T-helper 9 cell (primary cell): ENCODE measurements at places on chromosomes 3 and 15.

GRCh38 chr3:191240486-191240885, 41.4 kb downstream of the OSTN start:
- DNase-seq = no peak

DNA sequence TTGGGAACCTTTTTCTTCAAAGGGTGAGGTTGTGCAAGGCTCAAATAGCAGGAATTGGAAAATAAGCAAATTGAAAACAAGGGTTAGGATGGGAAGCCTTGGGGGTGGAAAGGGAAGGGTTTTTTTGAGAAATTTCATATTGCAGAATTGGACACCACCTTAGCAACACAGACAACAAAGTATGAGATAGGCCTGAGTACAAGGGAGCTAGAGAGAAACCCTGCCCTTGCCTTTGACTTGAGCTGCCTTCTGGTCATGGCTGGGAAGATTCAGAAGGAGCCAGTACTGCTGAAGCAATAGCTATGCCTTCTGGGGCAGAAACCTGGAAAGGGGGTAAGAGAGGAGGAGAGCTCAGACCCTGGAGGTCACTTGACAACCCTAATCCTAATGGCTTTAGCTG, 445.6 kb downstream of the ERC2 start:
- no peak for DNase-seq

DNA sequence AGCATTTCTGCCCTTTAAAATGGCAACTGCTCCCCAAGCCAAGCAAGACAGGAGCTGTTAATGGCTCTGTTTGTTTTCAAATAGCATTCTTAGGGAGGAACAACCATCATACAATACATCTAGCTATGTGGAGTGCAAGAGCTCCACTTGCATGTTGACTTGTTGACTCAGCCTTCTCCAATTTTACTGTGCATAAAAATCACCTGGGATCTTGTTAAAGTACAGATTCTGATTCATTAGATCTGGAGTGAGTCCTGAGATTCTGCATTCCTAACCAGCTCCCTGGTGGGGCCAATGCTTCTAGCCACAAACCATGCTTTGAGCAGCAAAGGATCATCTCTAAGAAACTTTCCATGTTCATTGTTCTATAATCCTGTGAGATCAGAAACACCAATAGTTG, 171.4 kb downstream of the THRB start:
- no peak for DNase-seq

DNA sequence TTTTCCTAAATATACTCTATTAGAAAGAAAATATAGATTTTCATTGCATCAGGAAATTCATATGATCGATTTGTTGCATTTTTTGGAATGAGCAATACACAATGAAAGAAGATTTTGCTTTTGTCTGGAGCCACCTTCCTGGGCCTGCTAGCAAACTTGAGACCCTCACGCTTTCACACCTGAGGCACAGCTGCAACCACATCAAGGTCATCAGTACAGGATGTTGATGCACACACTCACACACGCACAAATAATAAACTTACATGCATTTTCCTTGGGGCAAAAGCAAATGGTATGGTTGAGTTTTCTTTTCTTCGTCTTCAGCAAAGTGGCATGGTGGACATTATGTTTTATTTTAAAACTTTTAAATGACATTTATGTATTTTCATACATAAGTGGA, 64.8 kb upstream of the SATB1 start:
- DNase-seq = peak; percentile 0

- DNase-seq = no peak
These were observed 520.6 kb downstream of the MFSD1 start for GRCh38 chr3:159322322-159322939.

DNA sequence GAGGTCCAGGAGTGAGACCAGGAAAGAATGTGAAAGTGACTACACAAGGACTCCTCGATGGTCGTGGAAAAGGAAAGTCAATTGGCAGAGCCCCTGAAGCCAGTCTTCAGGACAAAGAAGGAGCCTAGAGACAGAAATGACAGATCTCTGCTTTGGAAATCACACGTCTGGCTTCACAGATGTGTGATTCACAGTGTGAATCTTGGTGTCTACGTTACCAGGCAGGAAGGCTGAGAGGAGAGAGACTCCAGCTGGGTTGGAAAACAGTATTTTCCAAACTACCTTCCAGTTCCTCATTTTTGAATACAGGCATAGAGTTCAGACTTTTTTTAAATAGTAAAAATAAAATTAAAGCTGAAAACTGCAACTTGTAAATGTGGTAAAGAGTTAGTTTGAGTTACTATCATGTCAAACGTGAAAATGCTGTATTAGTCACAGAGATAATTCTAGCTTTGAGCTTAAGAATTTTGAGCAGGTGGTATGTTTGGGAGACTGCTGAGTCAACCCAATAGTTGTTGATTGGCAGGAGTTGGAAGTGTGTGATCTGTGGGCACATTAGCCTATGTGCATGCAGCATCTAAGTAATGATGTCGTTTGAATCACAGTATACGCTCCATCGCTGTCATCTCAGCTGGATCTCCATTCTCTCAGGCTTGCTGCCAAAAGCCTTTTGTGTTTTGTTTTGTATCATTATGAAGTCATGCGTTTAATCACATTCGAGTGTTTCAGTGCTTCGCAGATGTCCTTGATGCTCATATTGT, 6.0 kb downstream of the CCR2 start:
- DNase-seq = no peak

GRCh38 chr3:141447383-141447782, 39.4 kb upstream of the RASA2 start:
- no peak for DNase-seq

DNA sequence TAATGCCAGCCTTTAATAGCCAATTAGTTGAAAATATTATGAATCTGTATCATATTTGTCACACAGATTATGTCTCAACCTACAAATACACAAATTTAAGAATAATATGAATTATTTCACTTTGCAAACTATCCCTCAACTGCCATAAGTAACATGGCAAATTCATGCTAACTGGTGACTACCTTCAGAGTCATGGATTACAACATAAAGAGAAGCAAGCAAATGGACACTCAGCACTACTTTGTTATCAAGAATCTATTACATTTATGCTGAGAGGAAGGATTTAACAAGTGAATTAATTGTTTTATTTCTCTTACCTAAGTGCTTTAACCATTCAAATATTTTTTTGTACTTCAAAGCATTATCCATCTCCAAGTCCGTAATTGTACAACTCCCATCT, 103.1 kb upstream of the BCL6 start:
- DNase-seq = no peak

DNA sequence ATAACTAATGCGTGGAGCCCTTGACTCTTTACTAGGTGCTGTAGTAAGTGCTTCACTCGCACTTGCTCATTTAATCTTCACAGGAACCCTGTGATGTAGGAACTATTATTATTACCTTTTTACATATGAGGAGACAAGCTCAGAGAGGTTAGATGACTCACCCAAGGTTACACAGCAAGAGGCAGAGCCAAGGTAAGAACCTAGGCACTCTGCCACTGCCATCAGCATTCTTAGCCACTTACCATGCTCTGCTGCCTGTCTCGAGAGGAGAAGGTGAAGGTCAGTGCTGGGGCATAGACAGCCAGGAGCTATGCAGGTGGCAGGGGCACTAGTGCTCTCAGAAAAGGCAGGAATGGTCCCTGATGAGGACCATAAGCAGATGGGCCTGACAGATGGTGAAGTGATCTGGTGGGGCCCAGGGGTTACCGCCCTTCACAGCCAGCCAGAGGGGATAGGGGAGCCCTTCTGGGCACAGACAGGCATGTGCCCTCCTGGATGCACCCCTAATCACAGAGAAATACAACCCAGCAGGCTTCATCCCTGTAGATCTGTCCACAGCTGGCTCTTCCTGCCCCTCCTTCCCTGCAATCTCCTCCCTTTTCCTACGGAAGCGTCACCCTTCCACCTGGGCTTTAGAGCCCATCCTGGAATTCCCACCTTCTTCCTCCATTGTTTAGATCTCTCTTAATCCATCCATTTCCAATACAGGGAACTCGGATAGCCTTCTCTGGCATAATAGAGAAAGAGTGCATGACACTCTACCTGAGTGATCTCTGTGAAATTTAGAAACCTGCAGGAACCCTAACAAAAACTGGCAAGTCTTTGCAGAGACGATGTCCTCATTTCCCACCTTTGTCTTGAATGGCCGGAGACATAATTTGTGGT, 26.9 kb downstream of the ABTB1 start:
- no peak for DNase-seq

- no peak for DNase-seq
These were observed 5.3 kb downstream of the CP start for GRCh38 chr3:149216193-149216869.

- DNase-seq = no peak
These were observed 14.8 kb downstream of the KLHL6 start for GRCh38 chr3:183540501-183541234.

DNA sequence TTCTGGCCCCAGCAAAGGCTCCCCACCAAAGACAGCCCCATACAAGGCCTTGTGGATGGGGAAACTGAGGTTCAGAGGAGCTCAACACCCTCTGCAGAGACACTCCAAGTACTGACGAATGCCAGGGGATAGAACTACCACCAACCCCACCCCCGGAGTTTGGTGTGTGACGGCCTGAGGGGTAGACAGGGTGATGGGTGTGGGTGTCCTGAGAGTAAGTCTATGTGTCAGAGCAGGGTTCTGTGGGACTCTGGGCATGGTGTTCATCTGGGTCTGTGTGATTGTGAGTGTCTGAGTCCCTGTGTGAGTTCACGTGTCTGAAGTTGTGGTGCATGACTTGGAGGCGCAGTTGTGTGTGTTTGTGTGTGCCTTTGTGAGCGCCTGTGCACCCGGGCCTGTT, 7.4 kb downstream of the PTH1R start:
- DNase-seq = no peak

DNA sequence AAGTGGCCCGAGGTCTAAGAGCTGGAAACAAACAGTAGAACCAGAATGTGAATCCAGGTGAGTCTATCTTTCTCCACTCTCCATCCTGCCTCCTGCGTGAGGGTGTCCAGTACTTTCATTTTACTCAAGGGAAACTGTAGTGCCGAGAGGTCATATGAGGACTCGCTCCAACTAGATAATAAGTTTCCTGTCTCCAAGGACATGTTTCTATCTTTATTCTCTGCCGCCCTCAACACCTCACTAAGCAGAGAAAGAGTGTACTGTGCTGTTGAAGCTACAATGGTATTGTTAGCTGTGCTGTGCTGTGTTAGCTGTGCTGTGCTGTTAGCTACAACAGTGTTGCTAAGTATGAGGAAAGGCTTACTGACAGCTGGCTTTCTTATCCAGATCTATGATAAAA, 137.9 kb upstream of the COL8A1 start:
- DNase-seq = no peak

GRCh38 chr15:25943831-25944230, 80.7 kb upstream of the ATP10A start:
- no peak for DNase-seq

DNA sequence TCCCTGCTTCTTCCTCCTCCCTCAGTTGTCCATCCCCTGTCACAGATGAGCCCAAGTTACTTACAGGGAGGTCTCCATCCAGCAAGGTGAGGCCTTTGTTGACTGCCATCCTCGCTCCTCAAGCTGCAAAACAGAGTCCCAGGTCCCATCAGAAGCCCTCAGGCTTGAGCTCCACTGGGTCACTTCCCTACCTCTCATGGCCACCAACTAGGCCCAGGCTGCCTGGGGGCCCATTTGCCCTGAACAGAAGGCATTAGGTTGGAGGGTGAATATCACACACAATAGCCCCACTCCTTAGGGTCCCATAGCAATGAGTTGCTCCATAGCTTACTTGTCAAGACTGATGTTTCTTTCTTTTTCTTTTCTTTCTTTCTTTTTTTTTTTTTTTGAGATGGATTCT, 1.8 kb downstream of the PLIN1 start:
- DNase-seq = no peak

GRCh38 chr3:107106316-107106715, 270.9 kb upstream of the CCDC54 start:
- no peak for DNase-seq

DNA sequence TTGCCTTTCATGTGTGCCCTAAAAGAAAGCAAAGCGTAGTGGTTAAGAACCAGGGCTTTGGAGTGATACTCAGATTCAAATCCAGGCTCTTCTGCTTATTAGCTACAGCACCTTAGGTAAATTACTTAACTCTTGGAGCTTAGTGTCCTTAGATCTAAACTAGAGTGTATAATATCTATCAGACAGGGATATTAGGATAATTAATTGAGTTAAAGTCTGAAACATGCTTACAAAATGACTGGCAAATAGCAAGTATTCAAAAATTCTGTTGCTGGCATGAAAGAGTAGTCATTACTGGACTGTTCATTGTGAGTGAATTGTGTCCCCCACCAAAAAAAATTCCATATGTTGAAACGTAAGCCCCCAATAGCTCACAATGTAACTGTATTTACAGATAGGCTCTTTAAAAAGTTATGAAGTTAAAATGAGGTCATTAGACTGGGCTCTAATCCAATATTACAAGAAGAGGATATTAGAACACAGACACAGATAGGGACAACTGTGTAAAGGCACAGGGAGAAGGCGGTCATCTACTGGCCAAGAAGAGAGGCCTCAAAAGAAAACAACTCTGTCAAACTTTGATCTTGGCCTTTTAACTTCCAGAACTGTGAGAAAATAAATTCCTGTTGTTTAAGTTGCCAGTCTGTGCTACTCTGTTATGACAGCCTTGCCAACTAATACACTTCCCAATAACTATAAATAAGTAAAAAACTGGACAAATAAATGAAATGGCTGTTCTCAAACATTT, 60.4 kb upstream of the LRRC3B start:
- DNase-seq = no peak

- DNase-seq = no peak
These were observed 80.6 kb upstream of the BHLHE40 start for GRCh38 chr3:4898454-4899313.

- DNase-seq = no peak
These were observed 3.6 kb downstream of the EHHADH start for GRCh38 chr3:185250247-185250646.

- no peak for DNase-seq
These were observed 69.8 kb upstream of the MNS1 start for GRCh38 chr15:56534728-56535127.

- no peak for DNase-seq
These were observed 627 bp downstream of the ACAD11 start for GRCh38 chr3:132659000-132659364.

GRCh38 chr3:2940062-2940461, 170.1 kb downstream of the IL5RA start:
- DNase-seq = no peak

DNA sequence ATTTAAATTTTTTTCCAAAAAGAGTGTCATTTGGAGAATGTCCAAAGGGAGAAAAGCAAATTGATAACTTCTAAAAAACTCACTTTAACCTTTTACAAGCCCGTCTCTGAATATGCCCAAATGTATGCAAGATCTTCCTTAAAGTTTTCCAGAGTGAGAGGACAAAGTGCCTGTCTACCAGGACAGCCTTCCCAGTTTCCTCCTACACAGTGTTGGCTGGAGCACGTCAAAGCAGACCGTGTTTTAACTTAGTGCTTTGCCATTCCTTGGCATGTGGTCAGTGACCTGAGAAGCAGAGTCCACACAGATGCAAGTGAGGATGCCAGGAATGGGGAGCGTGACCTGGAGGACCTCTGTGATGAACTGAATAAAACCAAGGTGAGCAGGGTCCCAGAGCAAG, 245.7 kb downstream of the FAM43A start:
- DNase-seq = no peak
